ENCODE measurements at places on chromosomes 1 and 21. TPM values are rescaled to one million over a fixed set of nuclear protein-coding genes. Genes with fewer than 3 reads are reported as not detected.

DNA sequence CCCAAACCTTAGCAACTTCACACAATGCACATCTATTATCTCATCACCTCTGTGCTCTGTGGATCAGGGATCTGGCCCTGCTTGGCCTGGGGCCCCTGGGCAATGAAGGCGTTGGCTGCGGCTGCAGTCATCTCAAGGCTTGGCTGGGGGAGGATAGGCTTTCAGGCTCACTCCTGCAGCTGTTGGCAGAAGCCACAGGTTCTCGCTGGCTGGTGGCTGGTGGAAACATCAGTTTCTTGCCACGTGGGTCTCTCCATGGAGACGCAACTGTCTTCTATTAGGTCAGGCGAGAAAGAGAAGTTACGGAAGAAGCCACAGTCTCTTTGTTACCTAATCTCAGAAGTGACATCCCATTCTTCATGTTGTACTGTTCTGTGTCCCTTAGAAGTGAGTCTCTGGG is 3.6 kb upstream of the NPPA start:
- DNase-seq = no peak

DNA sequence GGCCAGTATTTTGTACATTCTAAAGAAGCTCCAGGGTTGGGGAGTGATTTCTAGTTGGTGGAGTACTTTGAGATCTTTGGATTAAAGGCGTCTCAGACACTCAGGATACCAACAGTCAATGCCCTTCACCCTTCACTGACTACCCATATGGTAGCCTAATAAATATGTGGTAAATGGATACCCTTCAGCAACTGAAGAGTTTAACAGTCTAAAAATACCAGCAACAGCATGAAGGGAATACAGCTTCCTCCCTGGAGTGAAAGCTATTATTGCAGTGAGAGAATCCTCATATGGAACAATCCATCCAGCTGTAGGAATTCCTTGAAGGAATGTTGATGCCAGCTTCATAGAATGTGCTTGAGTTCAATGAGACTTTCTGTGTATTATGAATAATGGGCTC is 26.8 kb downstream of the DNAJC11 start:
- DNase-seq = no peak

- DNase-seq = no peak
These were observed 88.5 kb upstream of the NEK7 start for GRCh38 chr1:198068285-198068684.

Gene ERICH3
- total RNA-seq = not detected

- no peak for DNase-seq
These were observed 6.4 kb downstream of the PPP2R5A start for GRCh38 chr1:212291505-212292134.

DNA sequence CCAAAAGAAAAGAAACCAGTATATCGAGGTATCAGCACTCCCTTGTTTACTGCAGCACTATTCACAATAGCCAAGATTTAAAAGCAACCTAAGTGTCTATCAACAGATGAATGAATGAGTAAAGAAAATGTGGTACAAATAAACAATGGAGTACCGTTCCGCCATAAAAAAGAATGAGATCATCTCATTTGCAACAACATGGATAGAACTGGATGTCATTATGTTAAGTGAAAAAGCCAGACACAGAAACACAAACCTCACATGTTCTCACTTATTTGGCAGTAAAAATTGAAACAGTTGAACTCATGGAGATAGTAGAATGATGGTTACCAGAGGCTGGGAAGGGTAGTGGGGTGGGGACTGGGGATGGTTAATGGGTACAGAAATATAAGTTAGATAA is 4.3 kb upstream of the GNG5 start:
- no peak for DNase-seq

DNA sequence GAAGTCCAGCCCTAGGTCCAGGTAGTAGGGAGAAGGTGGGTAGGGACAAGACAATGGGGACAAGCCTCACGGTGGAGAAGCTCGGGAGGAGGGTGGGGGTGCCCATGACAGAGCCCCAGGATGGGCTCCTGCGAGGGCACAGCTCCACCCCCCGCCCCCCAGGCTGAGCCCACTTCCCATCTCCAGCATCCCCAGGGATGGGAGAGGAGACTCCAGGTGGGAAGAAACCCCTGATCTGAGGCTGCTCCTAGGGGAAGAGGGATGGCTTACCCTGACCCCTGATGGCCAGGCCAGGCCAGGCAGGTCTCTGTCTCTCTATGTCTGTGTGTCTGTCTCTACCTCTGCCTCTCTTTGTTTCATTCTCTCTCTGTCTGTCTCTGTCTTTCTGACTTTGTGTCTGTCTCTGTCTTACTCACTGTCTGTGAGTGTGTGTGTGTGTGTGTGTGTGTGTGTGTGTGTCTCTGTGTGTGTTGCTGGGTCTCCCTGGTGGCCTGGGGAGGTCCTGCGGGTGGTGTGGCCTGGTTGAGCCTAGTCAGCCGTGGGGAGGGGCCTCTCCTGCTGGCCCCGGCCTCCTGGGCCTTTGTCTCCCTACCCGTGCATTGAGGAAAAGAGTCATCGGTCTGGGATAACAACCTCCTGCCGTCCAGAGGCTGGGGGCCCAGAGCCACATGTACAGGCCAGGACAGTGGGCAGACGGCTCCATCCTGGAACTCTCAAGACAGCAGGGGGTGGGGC is 45.7 kb downstream of the WNT9A start:
- no peak for DNase-seq

Gene KCNK1
- 1.4 TPM for total RNA-seq

Gene CDKN2C
- 6.6 TPM for total RNA-seq

Gene GPATCH2
- total RNA-seq = 9.9 TPM

GRCh38 chr1:168991667-168992475 is 114.6 kb upstream of the ATP1B1 start:
- DNase-seq = no peak

Gene CCDC185
- total RNA-seq = not detected

GRCh38 chr1:232038706-232039677 is 412.4 kb downstream of the DISC1 start:
- DNase-seq = no peak

GRCh38 chr1:87556326-87556725 is 227.6 kb downstream of the LMO4 start:
- no peak for DNase-seq

All from CD8-positive, alpha-beta memory T cell (primary cell).